ENCODE measurements at places on chromosomes 6 and 20. TPM values are rescaled to one million over a fixed set of nuclear protein-coding genes. Genes with fewer than 3 reads are reported as not detected.

The PRDM13 gene
- not detected for total RNA-seq

The HLA-DPB1 gene
- total RNA-seq = 14.8 TPM

The ABT1 gene
- 27.7 TPM for total RNA-seq

The ALDH5A1 gene
- 20.8 TPM for total RNA-seq

The ARHGAP40 gene
- total RNA-seq = not detected

The PKHD1 gene
- not detected for total RNA-seq

The COX4I2 gene
- total RNA-seq = not detected

- DNase-seq = no peak
Measured at GRCh38 chr20:4441871-4442270, 279.8 kb upstream of the PRND start.

GRCh38 chr6:44073612-44074438, 53.4 kb downstream of the MRPL14 start:
- peak; percentile 46 for DNase-seq

DNA sequence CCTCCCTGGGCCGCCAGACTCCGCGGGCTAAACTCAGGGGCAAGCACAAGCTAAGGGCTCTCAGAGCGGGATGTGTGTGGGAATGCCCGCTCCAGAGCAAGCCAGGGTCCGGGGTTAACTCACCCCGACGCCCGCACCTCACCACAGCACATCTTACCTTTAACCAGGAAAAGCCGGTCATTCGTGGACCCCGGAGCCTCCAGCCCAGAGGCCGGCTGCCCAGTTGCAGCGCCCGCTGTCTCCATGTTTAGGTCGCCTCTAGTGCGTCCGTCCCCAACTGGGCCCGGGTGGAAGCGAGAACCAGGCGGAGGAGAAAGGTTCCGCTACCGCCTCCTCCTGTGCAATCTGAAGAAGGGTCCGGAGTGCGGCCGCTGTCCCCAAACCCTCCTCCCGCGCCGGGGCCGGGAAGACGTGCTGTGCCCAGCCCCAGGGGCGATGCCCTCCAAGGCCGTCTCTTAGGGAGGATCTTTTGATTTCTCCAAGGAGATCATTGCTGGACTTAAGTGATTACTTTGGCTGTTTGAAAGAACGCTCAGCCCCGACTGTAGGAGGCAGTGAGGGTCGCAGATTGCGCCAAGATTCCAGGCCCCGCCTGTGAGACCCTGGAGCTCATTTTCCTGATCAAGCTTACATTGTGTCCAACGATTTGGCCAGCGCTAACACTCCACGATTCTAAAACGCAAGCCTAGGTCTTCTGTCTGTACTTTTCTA, at the start of gene TMEM242:
Gene TMEM242, minus strand, starts transcription at position 265 of the 711 bp plus-strand sequence. Its CDS starts 20 bp downstream, at position 245.
- DNase-seq = peak; percentile 91

DNA sequence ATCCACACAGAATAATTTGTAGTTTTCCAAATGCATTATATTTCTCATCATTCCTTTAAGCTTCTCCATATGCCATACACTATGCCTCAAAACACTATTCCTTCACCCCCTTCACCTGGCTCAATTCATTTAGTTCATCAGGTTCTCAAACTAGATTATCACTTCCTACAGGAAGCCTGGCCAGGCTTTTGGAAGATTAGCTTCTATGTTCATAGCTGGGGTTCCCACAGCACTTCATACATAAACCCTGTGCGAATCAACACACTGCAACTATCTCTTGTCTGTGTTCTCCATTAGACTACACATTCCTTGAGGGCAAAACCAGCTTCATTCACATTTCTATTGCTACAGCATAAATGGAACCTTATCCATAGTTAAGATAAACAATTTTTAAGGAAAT, 40.5 kb upstream of the PLN start:
- DNase-seq = no peak

DNA sequence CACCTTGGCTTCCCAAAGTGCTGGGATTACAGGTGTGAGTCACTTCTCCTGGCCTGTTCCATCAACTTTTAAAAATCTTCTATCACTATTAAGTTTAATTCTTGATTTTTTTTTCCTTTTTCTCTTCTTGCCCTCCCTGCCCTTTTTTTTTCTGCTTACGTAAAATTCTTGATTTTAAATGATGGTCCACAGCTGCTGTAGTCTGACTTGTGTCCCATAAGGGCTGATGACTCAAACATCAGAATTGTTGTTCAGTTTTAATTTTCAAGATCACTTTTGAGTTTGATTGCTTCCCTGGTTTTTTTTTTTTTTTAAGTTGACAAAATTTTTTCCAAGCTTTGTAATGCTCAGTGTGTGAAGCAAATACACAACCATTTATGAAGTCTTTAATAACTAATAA, 61.9 kb downstream of the CBFA2T2 start:
- DNase-seq = no peak

DNA sequence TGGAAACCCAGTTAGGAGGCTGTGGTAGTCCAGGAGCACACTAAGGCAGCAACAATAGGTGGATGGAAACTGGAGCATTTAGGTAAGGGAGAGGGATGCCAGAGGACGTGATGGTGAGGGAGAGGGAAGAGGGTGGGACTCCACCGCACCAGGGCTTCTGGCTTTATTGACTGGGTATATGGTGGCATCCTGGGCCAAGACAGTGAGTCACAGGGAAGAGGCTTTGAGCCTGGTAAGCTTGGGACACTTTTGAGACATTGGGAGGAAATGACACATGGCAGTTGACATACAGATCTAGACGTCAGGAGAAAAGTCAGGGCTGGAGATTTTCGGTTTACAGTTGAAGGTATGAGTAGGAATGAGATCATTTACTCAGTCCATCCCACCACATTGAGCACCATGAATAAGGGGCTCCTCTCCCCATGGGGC, 14.9 kb downstream of the NT5E start:
- peak; percentile 72 for DNase-seq

DNA sequence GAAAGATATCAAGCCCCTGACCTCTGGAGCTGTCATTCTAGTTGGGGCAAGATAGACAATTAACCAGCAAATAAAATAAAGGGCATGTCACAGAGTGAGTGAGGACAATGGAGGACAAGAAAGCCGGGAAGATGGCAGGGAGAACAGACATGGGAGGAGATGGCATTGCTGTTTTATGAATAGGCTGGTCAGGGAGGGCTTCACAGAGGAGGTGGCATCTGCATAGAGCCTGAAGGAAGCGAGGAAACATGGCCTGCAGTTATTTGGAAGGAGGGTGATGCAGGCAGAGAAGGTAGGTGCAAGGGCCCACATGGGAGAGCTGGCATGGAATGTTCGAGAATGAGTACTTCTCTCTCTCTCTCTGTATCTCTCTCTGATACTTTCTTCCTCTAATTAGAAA, 63.7 kb downstream of the EFCAB8 start:
- DNase-seq = no peak

DNA sequence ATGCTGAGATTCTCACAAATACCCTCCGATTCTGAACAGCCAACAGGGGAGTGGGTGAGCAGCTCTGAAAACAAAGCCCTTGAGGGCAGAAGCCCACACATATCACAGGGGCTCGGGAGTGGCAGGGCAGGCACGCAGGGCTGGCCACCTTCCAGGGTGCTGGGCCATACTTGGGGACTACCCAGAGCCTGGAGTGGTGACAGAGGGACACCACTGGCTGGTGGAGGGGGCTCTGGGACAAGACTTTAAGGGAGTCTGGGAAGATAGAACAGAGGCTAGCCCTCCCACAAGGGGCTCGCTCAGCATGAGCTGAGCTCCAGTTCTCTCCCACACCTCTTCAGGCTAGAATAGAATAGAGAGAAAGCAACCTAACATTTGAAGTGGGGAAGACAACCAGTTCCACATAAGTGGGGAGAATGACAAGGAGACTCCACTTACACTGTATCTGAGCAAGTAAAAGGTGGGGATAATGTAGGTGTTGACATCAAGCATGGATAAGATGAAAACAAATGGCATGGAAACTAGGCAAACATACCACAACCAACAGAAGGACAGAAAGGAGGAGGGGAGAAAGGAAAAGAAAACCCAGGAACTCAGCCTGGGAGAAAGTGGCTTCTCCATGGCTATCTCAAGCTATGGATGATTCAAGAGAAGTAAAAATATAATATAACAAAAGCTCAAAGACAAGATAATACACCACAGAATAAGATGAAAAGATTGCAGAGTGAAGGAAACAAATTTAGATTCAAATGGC, 7.0 kb downstream of the PPIL1 start:
- no peak for DNase-seq

GRCh38 chr6:2111162-2111677, 134.2 kb downstream of the GMDS start:
- DNase-seq = peak; percentile 34

DNA sequence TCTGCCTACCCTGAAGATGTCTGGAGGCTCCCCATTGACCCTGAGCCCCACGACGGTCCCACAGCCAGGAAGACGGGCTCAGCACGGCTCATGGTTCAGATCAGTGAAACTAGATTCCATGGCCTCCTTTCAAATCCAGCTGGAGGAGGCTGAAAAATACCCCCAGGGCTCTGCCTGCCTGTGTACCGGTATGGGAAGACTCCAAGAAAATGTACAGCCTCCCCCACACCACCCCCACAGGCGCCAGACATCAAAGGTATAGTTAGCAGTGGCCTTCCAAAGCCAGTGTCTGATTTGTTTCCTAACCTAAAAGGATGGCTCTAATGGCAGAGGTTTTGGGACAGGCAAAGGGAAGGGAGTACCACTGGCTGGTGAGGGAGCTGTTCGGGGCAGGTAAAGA, 86.2 kb upstream of the SNAP25 start:
- DNase-seq = no peak

GRCh38 chr6:101799531-101799930, 406.0 kb downstream of the GRIK2 start:
- DNase-seq = no peak

- peak; percentile 16 for DNase-seq
Measured at GRCh38 chr6:29547573-29547972, 12.0 kb downstream of the UBD start.

DNA sequence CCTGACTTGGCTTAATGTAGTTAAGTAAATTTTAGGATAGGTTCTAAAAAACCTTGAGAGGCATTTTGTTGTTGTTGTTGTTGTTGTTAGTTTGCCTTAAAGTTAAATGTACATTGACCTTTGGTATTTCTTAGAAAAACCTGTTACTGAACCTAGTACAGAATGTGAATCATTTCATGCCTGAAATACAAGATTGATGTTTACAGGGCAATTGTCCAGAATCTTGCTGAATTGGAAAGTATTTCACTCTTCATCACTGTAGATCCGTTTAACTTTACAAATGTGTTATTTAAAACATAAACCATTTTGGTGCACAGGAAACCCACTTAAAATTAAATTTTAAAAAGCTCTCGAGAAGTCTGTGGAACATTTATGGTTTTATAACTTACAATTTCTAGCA, 75.0 kb downstream of the CEP57L1 start:
- no peak for DNase-seq

DNA sequence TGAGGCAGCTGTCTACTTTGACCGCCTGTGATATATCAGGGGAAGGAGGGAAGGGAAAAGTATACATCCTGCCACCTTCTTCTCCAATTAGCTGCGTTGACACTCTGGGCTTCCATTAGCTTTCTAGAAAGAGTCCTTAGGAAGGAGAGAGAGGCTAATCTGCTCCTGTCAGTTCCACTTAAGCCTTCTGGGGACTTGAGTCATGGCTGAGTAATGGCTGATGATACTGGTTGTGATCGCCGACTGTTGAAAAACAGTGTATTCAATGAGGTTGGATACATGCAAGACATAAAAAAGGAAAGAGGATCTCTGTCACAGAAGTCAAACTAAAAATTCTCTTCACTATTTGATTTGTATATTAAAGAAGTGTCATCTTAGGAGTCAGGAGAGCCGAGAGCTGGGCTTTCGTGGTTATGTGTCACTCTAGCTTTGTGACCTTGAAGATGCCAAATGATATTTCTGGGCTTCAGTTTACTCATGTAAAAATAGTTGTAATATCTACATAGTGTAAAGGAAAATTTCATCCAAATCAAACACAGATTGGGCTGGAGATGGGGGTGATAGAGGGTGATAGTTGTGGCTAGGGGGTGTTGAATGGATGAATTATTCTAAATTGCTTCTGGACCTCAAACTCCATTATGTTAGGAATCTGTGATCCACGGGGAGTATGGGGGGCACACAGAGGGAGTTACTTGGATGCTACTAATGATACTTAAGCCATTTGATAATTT, 189.0 kb downstream of the UST start:
- no peak for DNase-seq

GRCh38 chr6:74798302-74798701, 407.6 kb downstream of the COL12A1 start:
- no peak for DNase-seq

DNA sequence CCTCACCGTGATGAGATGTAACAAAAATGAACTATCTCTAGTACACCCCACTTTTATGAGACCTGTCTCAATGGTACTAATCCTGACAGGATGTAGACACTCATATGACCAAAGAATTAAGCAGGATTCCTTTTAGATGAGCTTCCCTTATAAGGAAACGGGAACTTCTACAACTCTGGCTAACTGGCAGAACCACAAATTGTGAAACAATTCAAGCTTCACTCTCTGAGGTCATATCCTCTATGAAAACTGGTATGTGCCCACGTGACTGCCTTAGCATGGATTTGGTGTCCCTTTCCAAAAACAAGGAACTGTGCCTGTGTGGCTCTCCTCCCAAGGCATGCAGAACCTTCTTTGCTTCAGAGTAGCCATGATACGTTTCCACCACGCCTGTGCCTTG, 14.1 kb upstream of the CPNE5 start:
- DNase-seq = no peak

DNA sequence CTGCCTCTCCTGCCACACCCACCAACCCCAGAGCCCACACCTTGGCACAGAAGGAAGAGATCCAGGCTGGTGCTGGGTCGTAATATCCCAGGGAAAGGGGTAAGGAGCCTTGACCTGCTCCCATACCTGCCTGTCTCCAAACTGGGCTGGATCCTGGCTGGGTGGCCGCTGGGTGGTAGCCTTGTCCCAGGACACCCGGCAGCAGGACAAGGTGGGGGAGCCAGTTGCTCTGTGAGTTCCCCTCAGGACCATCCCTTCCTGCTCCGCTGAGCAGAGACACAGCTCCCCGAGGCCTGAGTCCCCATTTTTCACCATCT, 58.8 kb downstream of the UBE2V1 start:
- no peak for DNase-seq

- DNase-seq = no peak
Measured at GRCh38 chr6:133724726-133725125, 164.2 kb upstream of the TCF21 start.

DNA sequence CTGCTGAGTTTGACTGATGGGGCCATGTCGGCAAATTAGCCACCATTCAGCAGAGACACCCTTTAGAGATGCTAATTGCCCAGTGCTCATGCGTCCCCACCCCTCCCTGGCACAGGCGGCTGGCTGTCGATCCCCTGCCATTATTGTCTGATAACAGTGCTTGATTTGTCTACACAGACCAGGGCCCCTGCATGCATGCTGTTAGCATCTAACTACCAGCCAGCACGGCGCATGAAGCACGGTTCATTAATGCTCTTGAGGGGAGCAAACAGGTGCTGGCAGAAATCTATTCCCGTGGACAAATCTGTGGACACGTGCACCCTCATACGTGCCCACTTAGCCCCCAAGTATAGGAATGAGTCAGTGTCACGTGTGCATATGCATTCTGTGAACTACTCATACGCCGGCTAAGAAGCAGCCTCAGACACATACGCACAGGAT, 32.2 kb downstream of the KCNB1 start:
- no peak for DNase-seq

Data from activated CD8-positive, alpha-beta T cell treated with anti-CD3 and anti-CD28 coated beads for 36 hours (primary cell).